ENCODE measurements at places on chromosomes 11 and 22. TPM values are rescaled to one million over a fixed set of nuclear protein-coding genes. Genes with fewer than 3 reads are reported as not detected.

The MRGPRX4 gene
- not detected for total RNA-seq

The DNAJB7 gene
- total RNA-seq = not detected

DNA sequence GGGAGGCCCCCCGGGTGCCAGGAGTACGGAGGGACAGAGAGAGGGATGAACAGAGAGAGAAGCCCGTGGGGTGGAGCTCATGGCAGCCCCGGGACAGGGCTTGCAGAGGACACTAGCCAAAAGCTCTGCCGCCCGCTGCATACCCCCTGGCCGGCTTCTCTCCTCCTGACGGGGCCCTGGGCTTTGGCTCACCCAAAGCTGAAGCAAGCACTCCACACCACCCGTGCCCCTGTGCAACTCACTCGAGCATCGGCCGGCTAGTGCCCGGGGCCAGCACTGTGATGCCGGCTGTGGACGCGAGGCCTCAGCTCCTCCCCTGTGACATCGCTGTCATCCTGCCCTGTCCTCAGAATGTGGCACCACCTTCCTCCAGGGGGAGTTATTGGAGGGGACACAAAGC lies 429.6 kb downstream of the BRD1 start:
- no peak for DNase-seq

The FUT4 gene
- total RNA-seq = 5.5 TPM

DNA sequence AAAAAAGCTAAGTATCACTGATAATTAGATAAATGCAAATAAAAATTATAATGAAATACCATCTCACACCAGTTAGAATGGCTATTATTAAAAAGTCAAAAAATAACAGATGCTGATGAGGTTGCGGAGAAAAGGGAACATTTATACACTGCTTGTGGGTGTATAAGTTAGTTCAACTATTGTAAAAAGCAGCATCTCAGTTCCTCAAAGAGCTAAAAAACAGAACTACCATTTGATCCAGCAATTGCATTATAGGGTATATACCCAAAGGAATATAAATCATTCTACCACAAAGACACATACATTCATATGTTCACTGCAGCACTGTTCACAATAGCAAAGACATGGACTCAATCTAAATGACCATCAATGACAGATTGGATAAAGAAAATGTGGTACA lies 120.3 kb upstream of the ZBED5 start:
- no peak for DNase-seq

GRCh38 chr11:16902182-16902581 lies 112.0 kb downstream of the PLEKHA7 start:
- no peak for DNase-seq

The TRIM49D1 gene
- total RNA-seq = not detected

GRCh38 chr11:62806611-62807121 lies 1.4 kb upstream of the NXF1 start:
- no peak for DNase-seq

DNA sequence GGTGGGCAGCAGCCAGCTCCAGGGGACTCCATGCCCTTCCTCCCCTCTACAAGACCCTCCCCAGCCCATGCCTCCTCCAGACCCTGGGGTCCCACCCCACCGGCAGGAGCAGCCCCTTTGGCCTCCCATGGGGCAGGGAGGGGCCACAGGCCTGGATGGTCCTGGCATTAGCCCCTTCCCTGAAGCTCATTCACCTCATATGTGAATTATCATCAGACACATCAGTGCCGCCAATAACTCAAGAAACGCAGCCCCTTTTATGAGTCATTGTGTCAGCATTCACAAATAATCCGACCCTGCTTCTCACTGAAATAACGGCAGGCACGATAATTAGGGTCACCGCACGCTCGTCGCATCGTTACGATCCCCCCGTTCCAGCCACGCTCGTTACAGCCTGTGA lies 124.2 kb downstream of the BRD1 start:
- DNase-seq = no peak

- DNase-seq = peak; percentile 27
Measured at GRCh38 chr11:10653946-10654810, 39.4 kb downstream of the IRAG1 start.

DNA sequence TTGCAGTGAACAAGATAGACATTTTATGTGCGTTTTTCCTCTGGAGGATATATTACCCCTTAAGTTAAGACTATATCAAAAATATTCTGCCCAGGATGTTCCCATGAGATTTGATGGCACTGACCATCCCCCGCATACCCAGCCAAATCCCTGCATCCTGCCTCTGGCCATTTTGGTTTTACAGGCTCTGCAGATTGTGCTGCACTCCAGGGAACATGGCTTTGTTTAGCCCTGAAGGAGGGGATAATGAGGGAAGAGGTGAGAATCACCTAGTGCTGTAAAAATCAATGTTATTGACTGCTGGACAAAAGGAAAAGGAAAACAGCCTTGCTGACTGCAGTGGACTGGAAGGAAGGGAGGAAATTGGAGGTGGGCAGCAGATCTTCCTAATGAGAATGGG lies 717.4 kb downstream of the DLG2 start:
- no peak for DNase-seq

GRCh38 chr11:57630171-57630570 lies 19.5 kb downstream of the YPEL4 start:
- DNase-seq = no peak

DNA sequence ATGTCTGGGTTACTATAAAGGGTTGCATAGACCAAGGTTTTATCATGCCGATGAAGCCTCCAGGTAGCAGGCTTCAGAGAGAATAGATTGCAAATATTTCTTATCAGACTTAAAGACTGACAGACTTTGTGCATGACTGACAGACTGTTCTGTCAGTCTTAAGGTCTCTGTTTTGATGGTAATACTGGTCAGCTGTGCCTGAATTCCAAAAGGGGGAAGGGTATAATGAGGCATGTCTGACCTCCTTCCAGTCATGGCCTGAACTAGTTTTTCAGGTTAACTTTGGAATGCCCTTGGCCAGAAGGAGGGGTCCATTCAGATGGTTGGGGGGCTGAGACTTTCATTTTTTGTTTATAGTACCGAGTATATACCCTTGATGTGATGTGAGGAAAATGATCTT lies 4.7 kb upstream of the KCTD14 start:
- no peak for DNase-seq

DNA sequence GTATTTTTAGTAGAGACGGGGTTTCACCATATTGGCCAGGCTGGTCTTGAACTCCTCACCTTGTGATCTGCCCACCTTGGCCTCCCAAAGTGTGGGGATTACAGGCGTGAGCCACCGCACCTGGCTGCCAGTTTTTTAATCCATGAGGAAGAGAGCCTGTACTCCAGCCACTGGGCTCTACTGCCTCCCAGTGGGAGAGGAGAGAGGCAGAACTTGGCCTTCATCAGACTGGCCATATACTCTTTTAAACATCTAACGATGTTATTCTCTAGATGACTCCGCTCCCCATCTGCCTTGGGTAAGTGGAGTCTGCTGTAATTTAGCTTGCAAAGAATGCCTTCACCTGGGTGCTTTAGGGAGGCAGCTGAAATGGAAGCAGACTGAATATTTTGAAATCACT lies 34.6 kb downstream of the SLC6A5 start:
- DNase-seq = no peak

DNA sequence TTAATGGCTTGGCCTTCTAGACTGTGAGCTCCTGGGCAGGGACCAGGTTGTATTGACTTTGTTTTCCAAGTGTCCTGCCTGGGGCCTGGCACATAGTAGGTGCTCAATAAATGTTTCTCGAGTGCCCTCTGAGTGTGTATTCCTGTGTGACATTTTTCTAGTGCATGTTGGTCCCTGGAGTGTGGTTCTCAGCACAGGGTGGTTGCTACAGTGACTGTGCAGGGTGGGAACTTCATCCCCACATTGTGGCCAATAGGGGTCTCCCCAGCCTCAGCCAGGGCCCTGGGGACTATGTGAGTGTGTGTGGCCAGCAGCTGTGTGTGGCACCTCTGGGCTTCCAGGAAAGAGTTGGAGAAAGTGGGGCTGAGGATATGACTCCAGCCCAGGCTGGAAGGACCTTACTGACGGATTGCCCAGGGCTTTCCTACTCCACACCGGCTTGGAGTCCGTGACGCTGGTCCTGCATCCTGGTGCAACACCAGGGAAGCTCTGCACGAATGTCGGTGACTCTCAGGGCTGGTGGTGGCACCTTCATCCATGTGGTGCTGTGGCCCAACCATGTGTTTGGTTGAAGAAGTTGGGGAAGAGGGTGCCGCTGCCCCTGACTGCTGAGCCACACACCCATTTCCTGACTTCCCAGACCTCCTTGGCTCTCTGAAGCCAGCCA lies 9.0 kb upstream of the MARK2 start:
- DNase-seq = no peak

Measured in naive thymus-derived CD8-positive, alpha-beta T cell (primary cell).